Motor neuron (in vitro differentiated cells): ENCODE measurements at places on chromosomes 16 and 17.

- ATAC-seq, result peak; percentile 73
These were observed at the start of gene ARHGDIG for GRCh38 chr16:280552-280951. TSS of gene ARHGDIG (plus strand) at chr16:280591. CDS start at chr16:280681, 90 bp downstream.

DNA sequence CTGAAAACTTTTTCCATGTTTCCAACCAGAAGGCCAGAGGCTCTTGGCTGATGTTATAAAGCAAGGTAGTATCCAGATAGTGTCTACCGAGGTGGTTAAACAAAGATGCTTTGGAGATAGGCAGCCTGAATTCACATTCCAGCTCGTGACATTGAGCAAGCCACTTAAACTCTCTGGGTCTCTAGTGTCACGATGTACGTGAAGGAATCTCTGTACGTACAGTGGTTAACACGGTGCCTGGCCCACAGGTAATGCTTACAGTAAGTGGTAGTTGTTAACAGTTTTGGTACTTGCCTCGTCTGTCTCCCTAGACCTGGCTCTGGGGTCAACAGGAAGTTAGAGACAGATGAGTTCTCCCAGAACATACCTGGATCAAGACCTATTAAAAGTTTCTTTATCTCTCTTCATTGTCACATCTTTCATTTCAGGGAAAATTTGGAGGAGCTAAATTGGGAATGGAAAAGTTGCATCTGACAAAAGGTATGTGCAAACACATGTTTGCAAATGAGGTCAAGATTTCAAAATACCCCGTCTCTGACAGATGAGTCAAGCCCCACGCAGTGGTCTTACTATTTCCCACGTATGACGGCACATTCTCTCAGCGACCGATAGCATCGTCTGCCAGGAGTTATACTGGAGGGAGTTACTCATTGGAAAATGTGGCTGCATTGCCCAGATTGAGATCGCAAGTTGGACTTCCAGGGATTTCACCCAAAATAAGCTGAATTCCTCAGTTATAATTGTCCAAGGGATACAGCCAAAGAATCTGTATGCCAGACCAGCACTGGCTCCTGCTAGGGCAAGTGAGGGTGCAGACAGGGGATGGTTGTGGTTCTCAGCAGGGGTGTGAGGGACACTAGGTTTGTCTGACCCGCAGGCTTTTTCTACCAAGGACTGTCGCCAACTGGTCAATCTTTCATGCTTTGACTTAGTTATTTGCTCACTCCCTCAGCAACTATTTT, 18.9 kb upstream of the MYH10 start:
- ATAC-seq, result no peak

DNA sequence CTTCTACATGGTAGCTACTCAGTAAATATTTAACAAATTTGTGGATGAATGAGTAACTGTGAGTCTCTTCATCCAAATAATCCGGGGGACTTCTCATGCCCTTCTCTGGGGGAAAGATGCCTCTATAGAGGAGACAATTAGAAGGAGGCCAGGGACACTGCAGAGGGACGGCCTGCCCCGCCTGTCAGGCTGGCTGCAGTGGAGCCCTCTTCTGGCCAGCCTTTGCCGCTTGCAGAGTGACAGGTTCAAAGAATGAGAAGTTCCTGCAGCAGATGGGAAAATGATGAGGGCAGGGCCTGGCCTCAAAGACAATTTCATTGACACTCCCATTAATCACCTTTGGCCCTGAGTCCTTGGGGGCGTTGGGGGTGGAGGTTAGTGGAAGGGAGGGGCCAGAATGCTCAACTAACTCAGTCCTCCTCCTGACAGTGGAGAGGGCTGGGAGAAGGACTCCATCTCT, 339.0 kb downstream of the MAF start:
- ATAC-seq, result peak; percentile 75

- no peak for ATAC-seq
These were observed 25.8 kb downstream of the HS3ST3A1 start for GRCh38 chr17:13575922-13576419.

DNA sequence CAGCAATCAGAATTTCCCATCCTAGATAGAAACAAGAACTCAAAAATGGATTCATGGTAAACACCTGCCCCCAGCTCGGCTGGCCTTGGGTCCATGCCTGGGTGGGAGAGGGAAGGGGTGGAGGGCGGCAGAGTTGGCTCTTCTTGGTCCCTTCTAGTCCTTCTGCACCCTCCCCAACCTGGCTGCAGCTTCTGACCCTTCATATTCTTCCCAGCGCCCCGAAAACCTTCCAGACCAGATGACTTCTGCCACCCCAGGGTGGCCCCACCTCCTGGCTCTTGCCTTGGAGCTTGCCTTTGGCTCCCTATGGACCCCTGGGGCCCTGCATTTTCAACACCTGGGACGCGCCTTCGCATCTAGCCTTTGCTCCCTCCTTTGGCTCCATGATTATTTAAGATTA, 5.4 kb upstream of the GJD3 start:
- no peak for ATAC-seq
